ENCODE measurements at places on chromosomes 7 and 10.
A peak's percentile ranks its signal among the peaks of the same experiment; 100 is the strongest.

GRCh38 chr10:58856508-58857240 lies 319.8 kb upstream of the PHYHIPL start:
- ATAC-seq: no peak

DNA sequence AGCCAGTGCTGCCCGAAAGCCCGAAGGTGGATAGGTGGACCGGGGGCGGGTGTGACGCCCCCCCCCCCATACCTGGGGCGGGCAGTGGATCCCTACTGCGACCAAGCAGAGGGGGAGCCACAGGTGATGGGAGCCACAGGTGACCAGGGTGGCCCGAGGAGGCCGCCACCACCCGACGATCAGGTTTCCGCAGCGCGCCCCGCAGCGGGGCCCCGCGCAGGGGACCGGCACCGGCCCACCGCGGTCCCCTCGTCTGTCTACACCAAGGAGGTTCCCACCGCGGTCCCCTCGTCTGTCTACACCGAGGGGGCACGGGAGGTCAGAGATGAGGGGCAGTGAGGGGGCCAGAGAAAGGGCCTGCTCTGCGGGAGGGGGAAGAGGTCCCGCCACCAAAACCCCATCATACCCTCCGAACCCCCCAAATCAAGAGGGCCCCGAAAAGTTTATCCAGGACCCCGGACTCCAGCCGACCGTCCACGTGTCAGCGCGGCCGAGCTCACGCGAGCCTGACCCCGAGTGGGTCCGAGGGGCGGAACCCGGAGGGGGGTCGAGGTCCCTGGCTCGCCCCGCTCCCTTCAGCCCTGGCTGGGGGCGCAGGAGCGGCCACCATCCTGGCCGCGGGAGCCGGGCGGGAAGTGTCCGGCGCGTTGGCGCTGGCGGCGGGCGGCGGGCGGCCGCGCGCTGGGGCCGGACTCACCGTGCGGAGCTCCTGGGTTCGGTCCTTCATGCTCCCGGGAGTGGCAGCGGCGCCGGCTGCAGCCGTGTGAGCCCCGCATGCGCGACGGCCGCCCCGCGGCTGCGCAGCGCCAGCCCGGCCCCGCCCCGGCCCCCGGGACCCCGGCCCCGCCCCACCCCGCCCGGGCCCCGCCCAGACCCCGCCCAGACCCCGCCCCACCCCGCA lies at the start of gene STX1A:
Gene STX1A (minus strand): TSS at position 765 of the 901 bp plus-strand sequence. CDS start 38 bp downstream, at position 727.
- peak; percentile 68 for ATAC-seq

DNA sequence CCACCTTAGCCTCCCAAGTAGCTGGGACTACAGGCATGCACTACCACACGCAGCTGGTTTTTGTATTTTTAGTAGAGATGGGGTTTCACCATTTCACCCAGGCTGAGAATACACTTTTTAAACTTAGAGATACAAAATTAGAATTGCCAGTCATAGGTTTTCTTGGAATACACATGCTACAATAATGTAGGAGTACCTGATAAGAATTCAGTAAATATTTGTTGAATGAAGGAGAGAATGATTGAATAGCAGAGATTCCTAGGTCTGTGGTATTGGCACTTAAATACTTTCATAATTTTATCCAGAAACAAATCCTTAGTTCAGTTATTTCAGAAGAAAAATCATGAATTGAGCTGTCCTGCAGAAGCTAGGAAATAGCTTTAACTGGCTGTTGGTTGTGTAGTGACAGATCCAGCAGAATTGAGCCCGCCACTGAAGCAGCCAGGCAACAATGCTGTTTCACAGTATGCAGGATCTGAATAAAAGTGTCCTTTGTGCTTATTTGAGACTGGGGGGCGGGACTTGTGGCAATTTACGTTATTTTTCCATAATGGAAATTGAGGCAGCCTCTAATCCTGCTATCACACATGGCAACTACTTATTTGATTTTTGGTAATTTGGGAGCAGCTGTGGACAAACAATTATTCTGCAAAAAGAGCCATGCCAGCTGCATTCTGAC lies 31.5 kb downstream of the NRF1 start:
- no peak for ATAC-seq

- no peak for ATAC-seq
Measured at GRCh38 chr10:112345743-112346142, 28.2 kb upstream of the ACSL5 start.

GRCh38 chr7:137110535-137110934 lies 233.0 kb downstream of the PTN start:
- no peak for ATAC-seq

DNA sequence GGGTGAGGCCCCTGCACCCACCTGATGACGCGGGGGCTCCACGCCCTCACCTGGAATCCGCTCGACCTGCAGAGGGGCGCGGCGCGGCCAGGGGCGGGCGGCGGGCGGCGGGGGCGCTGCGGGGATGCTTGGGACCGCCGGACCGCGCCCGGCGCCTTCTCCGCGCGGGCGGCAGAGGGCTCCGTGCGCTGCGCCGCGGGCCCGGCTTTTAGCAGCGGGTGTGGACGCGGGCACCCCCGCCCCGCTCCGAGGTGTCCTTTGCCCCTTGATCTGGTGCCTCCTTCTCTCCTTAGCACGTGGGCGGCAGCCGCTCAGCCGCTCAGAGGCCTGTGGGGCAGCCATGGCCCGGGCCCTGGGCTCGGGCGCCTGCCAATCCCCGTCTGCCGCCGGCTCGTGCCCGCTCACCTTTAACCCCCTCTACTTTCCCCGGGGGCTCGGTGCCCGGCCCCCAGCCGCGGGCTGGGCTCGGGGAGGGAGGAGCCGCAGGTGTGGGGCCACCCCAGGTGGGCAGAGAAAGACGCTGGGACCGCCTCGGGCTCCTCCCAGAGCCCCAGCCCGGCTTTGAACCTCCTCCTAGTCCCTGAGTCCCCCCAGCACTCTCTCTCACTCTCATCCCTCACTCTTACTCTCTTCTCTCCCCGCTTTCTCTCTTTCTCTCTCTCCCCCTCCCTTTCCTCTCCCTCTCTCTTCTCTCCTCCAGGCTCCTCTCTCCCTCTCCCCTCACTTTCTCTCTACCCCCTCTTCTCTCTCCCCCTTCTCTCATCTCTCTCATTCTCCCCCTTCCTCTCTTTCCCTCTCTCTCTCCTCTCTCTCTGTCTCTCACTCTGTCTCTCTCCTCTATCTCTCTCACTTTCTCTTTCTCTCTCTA lies 19.7 kb upstream of the VPS37D start:
- ATAC-seq: peak; percentile 21

- peak; percentile 58 for ATAC-seq
Measured at GRCh38 chr7:44615149-44615611, 8.8 kb downstream of the OGDH start.

- peak; percentile 53 for ATAC-seq
Measured at GRCh38 chr7:28298870-28299518, 113.3 kb upstream of the CREB5 start.

DNA sequence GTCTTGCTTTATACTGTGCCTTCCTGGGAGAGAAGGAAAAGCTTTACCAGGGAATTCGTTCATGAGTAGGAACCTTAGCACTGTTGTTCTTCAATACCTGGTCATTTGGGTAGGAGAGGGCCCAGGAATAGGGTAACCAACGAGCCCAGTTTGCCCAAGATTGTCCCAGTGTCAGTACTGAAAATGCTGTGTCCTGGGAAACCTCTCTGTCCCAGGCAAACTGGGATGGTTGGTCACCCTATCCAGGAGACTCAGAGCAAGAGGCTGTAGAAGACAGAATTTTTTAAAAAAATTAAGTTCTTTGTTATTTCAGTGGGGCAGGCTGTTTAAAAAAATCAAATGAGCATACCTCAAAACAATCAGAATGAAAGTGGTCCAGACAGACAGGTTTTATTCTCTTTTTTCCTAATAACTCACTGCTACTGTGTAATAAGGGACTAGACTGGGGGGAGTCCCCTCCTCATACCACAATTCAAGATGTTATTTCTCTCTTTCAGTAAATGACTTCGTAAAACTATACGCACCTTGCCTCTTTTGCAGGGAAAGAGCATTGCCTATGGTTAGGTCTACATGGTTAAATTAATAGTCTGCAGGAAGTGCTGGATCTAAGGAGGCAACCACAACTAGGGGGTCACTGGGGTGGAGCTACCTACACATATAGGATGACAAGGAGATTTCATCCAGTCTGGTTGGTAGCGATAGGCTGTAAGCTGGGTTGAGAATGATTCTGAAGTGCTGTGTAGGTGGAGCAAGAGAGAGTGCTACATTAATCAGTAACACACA lies 41.1 kb upstream of the FAM133B start:
- ATAC-seq: no peak

DNA sequence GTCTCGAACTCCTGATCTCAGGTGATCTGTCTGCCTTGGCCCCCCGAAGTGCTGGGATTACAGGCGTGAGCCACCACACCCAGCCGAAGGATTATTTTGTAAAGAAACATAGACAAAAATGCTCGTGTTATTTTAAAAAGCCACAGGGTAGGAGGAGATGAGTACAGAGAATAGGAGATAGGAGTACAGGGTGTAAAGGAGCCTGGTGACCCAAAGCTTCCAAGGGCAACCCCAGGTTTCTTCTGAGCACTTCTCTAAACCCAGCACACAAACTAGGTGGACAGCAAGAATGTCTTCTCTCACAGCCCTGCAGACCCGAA lies 54.7 kb downstream of the ZNF467 start:
- ATAC-seq: no peak

DNA sequence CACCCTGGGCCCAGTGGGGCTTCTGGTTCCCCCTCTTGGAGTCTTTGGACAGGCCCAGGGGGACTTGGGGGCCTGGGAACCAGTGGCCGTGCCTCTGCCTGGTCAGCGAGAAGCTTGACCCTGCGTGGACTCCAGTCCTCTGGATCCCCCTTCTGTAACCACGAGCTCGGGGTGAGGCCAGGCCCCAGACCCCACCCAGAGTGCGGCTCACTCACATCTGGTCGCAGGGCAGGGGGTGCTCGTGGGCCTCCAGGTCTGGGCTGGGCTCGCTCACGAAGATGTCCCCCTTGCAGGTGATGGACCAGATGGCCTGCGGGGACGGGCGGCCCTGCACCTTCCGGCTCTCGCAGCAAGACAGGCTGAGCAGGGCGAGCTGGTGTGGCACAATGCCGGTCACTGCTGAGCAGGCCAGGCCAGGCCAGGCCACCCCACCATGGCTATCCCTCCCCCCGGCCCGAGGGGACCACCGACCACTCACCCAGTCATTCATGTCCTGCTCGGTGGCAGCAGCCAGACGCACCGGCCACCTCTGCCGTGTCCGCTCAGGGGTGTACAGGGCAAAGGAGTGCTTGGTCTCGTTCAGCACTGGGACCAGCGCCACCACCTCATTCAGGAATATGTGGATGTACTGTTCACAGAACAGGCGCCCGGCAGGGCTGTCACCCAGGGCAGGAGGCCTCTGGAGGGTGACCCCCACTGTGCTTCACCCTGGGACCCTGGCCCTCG lies 19.7 kb downstream of the BHLHA15 start:
- no peak for ATAC-seq

- peak; percentile 86 for ATAC-seq
Measured at GRCh38 chr7:50467817-50468610, 17.9 kb upstream of the FIGNL1 start.

GRCh38 chr7:78714356-78714755 lies 739.1 kb downstream of the MAGI2 start:
- no peak for ATAC-seq

All from esophagus mucosa (tissue), 1 donor.